ENCODE measurements at places on chromosomes 1 and 21.

DNA sequence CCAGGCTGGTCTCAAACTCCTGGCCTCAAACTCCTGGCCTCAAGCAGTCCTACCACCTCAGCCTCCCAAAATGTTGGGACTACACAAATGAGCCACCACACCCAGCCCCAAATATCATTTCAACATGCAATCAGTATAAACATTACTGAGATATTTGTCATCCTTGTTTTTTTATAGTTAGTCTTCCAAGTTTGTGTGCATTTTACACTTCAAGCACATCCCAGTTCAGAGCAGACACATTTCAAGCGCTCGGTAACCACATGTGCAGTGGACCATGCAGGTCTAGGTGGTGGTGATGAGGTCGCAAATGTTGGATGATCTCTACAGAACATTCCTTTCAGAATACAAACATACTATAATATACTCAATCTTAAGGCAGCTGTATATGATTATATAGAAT, 23.8 kb upstream of the APP start:
- DNase-seq = no peak

GRCh38 chr21:45029948-45030681, 44.3 kb upstream of the ADARB1 start:
- no peak for DNase-seq

GRCh38 chr1:10852486-10852885, 56.0 kb upstream of the CASZ1 start:
- DNase-seq = no peak

- no peak for DNase-seq
These were observed 594.7 kb upstream of the CAMK1G start for GRCh38 chr1:208988811-208989222.

Measured in NCI-H2081 treated with DMSO at 0.1 percent for 48 hours (cell line).